ENCODE measurements at places on chromosomes 5 and 9.

GRCh38 chr9:79641070-79641469 lies 69.3 kb downstream of the TLE4 start:
- no peak for DNase-seq

- DNase-seq: no peak
Observed at GRCh38 chr5:61082516-61083280, 79.6 kb downstream of the SMIM15 start.

GRCh38 chr5:84392836-84393235 lies 8.2 kb upstream of the EDIL3 start:
- no peak for DNase-seq

DNA sequence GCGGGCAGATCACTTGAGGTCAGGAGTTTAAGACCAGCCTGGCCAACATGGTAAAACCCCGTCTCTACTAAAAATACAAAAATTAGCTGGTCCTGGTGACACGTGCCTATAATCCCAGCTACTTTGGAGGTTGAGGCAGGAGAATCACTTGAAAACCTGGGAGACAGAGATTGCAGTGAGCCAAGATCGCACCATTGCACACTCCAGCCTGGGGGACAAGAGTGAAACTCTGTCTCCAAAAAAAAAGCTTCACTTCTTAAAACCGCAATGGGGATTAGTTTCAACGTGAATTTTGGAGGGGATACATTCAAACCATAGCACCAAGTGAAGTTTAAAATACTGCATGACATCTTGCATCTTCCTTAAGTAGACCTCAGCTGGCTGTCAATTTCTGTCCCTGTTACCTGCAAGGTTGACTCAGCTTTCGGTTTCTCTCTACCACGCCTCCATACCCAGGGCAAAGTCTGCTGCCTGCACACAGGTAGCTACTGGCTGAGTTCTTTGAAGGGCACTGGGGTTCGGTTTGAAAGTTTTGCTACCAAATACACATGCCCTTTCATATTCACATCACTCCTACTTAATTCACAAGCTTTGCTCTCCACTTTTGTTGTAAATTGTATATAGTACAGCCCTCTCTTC lies 69.3 kb downstream of the KIAA1958 start:
- peak; percentile 57 for DNase-seq

DNA sequence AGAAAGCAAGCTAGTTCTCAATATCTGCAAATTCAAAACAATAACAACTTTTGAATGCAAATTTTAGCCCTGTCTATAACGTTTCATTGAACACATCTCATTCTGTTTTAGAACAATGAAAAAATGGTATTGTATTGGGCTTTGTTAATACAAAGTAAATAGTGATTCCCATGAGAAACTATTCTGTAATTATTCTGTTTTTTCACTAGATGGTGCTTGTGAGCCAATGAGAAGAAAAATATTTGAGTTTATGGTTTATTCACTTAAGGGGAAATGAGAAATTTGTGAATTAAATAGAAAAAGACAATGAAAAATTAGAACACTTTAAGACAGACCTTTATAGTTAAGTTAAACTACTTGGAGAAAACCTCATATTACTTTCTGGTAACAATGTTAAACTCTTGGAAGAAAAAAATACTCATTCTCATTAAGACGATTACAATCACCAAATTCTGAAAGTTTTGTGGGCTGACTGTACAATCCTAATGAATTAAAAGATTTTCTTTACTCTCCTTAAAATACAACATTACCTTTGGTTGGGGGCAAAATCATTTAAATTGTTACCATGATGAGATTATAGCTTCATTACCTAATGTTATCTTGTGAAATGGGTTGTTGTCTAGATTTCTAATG lies 127.0 kb downstream of the NNT start:
- no peak for DNase-seq

- DNase-seq: no peak
Observed at GRCh38 chr9:69997524-69997923, 46.1 kb upstream of the MAMDC2 start.

DNA sequence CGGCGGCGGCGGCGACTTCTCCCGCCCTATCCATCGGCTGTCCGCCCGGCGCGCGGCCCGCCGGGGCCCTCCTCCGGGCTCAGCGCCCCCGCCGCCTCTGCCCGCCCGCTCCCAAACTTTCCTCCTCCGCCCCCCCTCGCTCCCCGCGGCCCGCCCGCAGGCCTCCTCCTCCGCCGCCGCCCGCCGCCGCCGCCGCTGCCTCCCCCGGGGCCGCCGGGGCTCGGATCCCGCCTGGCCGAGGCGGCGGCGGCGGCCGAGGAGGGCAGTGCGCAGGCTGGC lies 460 bp upstream of the PBX3 start:
- DNase-seq: no peak

DNA sequence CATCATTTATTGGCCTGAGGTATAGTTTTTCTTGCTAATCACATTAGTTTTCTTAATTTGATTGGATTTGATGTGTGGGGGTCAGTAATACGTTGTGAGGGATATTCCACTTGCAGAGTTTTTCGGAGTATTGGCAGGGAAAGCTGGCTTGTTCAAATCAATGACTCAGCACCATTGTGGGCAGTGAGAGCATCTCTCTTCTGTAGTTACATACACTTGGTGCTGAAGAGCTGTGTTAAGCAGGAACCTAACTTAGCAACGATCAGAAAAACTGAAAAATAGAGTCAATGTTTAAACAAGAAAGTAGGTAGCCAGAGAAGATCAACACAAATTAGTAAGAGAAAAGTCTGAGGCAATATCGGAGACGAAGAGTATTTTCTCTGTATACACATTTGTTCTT lies 344.6 kb upstream of the EDIL3 start:
- DNase-seq: no peak

DNA sequence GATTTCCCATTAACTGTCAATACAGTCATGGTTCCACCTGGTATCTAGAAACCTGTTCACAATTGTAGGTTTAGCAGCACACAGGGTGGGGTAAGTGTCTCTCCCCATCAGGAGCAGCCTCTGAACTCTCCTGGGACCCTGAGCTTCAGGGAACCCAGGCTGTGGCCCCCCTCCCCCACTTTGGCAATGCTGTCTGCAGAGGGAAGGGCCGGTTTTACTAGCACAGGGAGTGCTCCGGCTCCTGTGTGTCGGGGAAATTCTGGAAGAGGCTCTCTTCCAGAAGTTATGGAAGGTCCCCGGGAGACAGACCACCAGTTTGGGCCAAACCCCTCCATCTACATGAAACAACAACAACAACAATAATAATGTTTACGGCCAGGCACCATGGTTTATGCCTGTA lies 9.9 kb downstream of the DAB2IP start:
- DNase-seq: no peak

DNA sequence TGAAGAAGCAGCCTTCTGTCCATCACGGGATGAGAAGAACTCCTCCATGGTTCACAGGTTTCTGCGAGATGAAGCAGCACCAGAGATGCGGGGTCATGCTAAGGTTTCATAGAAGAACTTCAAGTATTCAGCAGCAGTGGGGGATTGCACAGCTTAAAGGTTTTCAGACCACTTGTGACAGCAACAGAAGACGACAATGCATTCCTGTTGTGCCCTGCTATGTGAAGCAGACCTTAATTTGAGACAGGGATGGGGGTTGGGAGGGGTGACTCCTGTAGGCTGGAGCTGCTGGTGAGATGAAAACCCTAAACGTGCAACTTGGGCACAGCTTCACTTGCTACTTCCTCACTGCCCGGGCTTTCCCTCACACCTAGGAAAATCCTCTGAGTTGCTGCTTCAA lies 256.0 kb downstream of the SLIT3 start:
- DNase-seq: no peak

GRCh38 chr9:5949103-5949699 lies 58.5 kb downstream of the MLANA start:
- peak; percentile 12 for DNase-seq

GRCh38 chr5:76838481-76839261 lies 11.1 kb upstream of the S100Z start:
- DNase-seq: peak; percentile 56

- DNase-seq: no peak
Observed at GRCh38 chr5:138961221-138961620, 86.1 kb upstream of the LRRTM2 start.

DNA sequence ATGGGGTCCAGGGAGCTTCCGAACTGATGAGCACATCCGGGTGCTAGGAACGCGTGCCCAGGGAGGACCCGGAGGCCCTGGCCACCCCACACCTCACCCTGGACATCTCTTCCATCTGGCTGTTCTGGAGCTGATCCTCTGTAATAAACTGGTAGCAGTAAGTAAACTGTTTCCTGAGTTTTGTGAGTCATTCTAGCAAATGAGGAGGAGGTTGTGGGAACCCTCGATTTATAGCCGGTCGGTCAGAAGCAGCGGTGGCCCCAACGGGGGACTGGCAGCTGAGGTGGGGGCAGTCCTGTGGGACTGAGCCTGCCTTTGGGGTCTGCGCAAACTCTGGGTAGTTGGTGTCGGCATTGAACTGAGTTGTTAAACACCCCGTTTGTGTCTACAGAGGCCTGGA lies 15.4 kb upstream of the UBAC1 start:
- DNase-seq: no peak

GRCh38 chr9:22088717-22089061 lies 79.6 kb upstream of the CDKN2B start:
- DNase-seq: peak; percentile 35

GRCh38 chr5:118551031-118551430 lies 437.3 kb downstream of the DTWD2 start:
- DNase-seq: no peak

GRCh38 chr5:62093976-62094375 lies 212.0 kb upstream of the KIF2A start:
- no peak for DNase-seq

- no peak for DNase-seq
Observed at GRCh38 chr9:108759835-108760234, 96.0 kb downstream of the ACTL7B start.

DNA sequence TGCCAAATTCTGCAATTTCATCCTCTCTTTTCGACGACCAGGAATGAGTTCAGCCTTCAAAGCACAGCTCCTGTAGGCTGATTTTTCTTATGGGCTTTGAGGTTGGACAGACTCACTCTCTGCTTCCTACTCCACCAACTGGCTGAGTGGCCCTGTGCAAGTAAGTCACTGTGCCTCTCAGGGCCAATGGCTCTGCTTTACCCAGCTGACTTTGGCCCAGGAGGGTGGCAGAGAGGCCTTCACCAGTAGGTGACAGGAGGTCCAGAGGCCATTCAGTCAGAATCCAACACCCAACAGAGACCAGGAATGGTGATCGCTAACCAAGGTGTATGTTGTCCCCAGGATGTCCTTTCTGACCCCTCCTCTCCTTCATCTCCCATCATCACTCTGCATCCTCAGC lies 49.5 kb upstream of the ALDH1B1 start:
- DNase-seq: no peak

DNA sequence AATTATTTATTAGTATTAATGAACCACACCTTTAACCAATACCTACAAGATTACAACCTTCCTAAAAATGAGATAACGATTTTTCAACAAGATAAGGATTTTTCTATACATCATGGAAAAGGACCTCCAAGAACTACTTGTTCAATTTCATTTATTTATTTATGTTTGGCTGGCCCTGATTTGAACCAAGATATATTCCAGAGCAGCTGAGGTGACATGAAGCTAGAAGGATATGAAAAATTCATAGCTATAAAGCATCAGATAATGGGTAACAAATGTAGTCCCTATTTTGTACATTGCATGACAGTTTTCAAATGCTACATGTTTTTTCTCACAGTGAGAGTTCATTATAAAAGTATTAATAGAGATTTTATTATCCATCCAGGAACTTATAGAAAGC lies 798.5 kb upstream of the ARRDC3 start:
- no peak for DNase-seq

DNA sequence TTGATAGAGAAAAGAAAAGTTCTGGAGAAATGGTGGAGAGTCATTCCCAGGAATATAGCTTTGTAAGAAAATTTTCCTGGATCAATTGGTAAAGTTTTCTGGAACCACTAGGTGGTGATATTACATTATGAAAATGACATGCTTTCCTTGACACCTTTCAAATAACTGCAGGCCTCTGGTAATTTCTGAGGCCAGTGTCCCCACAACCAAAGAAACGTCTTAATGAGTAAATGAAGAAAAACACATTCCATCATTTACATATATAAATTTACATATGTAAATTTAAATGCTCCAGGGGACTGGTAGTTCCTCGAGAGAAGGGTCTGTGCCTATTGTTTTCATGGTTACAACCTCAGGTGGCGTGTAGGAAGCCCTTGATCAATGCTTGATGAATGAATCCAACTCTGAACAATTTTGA lies 17.2 kb upstream of the RGS3 start:
- no peak for DNase-seq

DNA sequence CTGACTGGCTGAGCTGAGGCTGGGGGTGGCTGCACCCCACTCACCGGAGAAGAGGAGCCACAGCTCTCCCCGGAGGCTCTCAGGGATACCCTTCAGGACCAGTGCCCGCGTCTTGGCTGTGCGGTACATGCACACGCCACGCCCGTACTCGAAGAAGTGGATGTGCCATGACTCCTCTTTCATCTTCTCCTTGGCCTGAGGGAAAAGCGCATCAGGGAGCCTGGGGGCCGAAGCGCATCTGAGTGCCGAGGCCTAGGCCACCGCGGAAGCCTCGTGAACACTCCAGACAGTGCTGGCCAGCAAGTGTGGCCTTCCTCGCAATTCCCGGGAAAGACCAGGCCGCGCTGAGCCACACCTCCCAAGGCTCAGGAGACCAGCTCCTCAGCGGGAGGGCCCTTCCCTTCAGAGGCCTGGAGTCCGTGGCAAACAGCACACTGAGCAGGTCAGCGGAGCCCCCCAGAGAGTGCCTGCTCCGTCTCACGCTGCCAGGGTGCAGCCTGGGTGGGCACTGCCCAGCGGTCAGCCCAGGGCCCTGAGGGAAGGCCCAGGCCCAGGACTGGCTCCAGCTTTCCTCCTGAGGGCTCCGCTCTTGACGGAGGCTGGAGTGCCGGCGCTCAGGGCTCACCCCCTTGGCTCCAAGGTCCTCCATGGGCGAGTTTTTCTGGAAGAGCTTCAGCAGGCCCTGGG lies 20.5 kb upstream of the MRNIP start:
- no peak for DNase-seq

DNA sequence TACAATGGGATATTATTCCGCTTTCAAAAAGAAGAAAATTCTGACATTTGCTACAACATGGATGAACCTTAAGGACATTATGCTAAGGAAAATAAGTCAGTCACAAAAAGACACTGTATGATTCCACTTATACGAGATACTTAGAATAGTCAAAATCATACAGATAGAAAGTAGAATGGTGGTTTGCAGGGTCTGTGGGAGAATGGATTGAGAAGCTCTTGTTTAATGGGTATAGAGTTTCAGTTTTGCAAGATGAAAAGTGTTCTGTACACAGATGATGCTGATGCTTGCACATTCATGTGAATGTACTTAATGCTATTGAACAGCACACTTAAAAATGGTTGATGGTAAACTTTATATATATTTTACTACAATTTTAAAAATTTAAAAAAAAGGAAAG lies 2050.7 kb upstream of the WWC1 start:
- no peak for DNase-seq

GRCh38 chr9:23322392-23322791 lies 503.6 kb downstream of the ELAVL2 start:
- no peak for DNase-seq

GRCh38 chr9:116687754-116688135 lies 640 bp downstream of the TRIM32 start:
- DNase-seq: no peak

DNA sequence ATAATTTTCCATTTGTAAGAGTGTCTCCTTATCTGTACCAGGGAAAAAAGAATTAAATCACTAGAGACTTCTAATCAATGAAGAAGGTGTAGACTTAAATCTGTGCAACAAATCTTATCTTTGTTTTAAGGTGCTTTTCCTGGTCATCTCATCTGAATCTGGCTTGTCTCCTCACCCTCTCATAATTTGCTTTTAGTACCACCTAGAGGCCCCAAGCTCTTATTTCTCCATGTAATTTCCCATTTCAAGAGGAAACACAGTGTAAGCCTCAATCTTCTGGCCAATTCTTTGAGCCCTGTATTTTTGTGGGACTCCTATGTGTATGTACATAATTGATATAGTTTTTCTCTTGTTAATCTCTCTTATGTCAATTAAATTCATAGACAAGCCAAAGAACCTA lies 1975.3 kb upstream of the CDH6 start:
- DNase-seq: no peak

Measured in mucosa of descending colon (tissue), 3 donors.